ENCODE measurements at places on chromosomes 2 and 18.

- no peak for DNase-seq
These were observed 201.9 kb upstream of the RBMS1 start for GRCh38 chr2:160695402-160696086.

DNA sequence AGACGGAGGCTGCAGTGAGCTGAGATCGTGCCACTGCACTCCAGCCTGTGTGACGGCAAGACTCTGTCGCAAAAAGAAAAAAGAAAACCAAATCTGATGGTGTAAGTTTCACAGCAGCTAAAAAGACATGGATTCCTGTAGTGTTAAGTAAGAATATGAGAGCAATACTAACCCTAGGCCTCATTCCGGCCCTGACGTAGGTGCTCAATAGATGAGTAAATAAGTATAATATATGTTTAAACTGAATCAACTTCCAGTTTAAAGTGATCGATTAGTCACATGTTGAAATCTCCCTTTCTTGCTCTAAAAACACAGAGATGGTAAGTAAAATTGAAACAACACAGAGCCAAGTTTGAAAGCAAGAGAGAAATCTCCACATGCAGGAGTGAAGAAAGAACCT lies 8.0 kb downstream of the ME2 start:
- no peak for DNase-seq

DNA sequence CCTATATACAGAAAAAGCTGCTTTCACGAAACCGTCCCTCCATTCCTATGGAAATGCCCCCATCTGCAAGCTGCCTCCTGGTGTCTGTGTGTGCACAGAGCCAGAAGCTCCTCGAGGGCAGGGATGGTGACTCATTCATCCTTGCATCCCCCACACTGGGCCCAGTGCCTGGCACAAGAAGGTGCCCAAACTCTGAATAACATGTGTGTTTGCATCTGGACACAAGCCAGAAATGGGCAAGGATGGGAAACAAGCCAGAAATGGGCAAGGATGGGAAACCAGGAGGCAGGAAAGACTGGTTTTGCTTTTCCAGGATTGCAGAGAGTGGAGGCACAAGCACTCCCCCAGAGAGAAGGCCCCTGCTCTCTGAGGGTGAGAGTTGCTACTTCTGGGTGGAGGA lies 313.9 kb downstream of the CELF4 start:
- DNase-seq: no peak

DNA sequence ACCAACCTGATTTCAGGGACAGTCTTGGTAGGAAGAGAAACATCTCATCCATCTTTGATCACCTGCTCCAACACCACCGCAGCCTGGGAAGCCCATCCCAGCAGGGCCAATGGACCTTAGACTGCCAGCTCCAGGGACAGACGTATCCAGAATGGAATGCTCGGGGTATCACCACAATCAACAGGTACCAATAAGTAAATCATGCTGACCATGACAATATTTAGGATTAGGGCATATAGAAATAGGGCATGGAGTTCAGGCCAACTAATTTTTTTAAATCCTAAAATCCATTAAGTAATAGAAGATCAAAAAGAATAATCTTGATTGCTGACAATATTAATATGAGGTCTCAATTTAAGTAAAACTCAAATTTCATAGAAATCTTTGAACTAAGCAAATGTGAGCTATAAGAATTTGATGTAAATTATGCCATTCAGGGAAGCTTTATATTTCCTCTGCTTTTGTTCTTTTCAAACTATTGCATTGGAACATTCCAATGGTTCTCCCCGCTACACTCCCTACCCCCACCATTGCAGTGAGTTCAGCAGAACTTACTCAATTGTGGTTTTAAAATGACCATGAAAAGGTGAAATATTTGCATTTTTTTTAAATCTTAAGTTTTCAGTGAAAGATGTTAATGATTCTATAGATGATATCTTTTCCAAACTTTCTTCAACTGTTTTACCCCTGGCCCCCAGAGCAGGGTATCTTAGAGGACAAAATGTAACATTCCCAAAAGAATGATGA lies 138.6 kb downstream of the DNER start:
- no peak for DNase-seq

DNA sequence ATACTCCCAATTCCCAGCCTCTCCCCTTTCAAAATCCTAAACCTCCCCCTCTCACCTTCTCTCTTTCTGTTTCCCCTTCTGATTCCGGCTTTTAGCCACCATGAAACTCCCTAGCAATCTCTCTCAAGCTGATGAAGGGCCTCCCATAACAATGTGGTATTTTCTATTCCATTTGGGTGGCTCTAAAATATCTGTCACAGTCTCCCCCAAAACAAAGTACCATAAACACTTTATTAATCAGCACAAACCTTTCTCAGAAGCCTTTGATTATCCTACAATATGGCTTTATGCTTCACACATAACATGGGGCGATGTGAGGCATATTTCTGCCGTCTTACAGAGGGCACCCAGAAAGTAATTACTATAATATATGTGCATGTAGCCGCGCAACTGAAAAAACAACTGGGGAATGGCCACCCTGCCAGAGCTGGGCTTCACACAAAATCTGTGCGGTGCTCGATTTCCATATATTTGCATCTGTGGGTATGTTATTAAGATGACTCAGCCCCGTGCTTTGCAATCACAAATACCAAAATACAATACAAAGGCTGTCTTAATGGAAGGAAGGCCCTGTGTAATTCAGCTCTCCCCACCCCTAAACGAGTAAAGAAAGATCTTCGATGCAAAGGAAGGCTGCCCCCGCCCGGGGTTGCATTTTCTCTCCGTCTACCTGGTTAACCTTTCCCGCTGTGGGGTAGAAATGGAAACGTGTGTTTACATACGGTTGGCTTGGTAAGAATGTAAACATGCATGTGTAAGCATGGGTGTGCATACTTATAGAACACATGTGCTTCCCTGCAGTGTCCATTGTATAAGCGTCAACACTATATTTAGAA lies 81.4 kb downstream of the CELF4 start:
- no peak for DNase-seq

GRCh38 chr2:49241501-49241900 lies 87.2 kb upstream of the FSHR start:
- DNase-seq: no peak

DNA sequence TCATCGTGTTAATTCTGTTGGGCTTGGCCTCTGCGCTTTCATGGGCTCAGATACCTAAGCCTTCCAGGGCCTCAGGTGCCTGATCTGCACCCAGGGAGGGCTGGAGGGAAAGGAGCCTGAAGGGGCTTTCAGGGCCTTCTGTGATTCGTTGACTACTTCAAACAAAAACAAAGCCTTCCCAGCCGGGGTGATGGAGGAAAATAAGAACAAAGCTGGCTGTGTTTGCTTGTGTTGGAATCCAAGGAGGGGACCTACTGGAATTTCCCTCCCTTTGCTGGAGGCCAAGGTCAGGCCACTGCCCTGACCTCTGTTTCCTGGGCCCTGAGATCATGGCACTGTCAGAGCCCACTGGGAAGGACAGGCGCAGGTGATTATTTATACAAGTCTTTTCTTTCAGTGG lies 135.3 kb downstream of the KLHL29 start:
- no peak for DNase-seq

GRCh38 chr2:45973426-45973825 lies 322.0 kb downstream of the PRKCE start:
- DNase-seq: no peak

DNA sequence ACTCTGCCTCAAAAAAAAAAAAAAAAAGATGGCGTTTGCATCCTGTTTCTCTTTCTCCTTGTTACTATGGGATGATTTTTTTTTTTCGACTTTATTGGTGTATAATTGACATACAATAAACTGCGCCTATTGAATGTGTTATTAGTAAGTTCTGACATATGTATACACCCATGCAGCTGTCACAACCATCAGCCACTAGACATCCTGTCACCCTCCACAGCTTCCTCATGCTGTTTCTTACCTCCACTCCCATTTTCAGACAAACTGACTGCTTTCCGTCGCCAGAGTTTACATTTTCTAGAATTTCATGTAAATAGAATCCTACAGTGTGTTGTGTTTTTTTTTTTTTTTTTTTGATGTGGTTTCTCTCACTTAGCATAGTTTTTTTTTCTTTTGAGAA lies 27.9 kb downstream of the RRM2 start:
- no peak for DNase-seq

GRCh38 chr2:42942214-42942989 lies 150.0 kb upstream of the HAAO start:
- DNase-seq: no peak

DNA sequence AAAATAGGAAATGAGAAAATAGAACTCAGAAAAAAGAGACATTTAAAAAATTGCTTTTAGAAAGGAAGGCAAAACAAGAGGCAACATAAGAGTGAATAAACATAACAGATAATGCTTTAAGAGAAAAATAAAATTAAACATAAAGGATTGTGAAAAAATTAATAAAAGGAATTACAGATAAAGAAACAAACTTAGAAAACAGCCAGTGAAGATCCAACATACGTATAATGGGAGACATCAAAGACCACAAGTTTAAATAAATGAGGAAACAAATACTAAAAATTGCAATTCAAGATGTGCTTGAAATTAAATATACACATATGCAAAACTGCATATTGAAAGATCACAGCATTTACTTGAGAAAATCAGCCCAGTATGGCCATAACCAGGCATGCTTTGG lies 448.9 kb downstream of the NBAS start:
- no peak for DNase-seq

DNA sequence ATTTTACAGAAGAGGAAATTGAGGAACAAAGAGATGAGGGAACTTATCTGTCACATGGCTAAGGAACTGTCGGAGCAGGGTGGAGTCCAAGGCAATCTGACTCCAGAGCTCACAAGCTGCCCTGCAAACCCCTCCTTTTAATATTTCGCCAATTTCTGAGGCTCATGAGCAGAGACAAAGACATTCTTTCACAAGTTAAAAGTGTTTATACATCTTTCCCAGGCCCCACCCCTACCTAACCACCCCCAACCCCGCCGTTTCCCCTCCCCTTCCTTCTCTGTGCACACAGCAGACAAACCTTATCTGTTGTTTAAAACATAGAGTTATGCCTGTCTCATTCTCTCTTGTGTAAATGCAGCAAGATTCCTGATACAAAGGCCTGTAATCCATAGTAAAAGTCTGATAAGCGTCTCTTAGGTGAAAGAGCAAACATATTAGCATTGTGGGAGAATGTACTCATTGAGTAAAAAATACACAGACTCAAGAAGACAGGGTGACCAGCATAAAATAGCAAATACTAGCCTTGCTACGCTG lies 44.3 kb downstream of the EPHA4 start:
- DNase-seq: no peak

GRCh38 chr2:3313781-3314375 lies 63.7 kb downstream of the EIPR1 start:
- no peak for DNase-seq

- DNase-seq: no peak
These were observed 30.2 kb downstream of the NRP2 start for GRCh38 chr2:205712508-205712907.

GRCh38 chr2:22126106-22126505 lies 1002.3 kb downstream of the TDRD15 start:
- DNase-seq: no peak

GRCh38 chr2:48781366-48781765 lies 25.8 kb upstream of the LHCGR start:
- no peak for DNase-seq

GRCh38 chr2:233061591-233062450 lies 1.7 kb downstream of the INPP5D start:
- DNase-seq: no peak

DNA sequence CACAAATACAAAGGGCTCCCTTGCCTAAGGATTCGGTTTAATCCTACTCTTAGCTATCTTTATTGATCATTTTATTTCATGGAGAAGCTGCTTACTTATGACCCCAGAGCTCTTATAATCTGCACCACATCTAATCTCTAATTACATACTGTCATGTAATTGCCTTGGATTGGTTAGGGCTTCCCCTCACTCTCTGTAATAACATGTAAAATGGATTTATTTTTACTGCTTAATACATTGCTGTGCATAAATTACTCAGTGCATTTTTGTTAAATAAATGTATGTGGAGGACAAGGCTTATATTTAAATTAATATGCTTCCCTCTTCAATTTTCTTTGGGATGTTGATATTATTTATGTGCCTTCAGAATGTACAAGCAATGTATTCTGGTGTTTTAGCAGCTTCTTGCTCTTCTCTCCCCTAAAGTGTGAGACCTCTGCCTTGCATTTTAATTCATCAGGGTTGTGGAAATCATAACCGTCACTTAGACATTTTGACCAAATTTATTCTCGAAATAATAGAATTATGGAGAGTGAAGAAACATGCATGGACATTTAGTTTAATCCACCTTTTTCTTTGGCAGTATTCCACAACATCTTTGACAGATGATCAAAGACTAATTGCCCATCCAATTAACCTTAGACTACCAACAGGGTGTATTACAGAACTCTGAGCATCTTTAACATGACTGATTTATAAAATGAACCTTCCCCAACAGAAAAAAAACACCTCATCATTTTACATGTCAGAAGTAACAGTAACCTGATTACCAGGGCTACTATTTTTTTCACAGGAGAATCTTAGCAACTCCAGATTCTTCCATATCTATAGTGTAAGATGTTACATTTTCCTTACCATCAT lies 692.6 kb downstream of the LRRTM4 start:
- DNase-seq: no peak

DNA sequence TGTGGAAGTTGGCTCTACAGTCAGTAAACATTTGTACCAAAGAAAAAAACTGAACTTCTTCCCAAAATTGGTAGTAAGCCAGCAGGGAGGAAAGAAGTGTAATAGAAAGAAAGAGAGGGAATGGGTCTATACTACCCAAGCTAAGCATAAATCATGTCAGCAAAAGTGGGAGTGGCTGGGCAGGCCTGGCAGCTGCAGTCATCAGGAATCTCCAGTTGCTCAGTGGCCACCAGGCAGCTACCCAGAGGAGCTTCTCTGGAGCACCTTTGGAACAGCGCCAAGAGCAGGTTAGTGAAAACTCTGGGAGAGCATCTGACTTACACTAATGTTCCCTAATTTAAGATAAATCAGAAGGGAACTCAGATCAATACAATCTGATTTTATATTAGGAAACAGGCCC lies 14.3 kb downstream of the FRZB start:
- no peak for DNase-seq

DNA sequence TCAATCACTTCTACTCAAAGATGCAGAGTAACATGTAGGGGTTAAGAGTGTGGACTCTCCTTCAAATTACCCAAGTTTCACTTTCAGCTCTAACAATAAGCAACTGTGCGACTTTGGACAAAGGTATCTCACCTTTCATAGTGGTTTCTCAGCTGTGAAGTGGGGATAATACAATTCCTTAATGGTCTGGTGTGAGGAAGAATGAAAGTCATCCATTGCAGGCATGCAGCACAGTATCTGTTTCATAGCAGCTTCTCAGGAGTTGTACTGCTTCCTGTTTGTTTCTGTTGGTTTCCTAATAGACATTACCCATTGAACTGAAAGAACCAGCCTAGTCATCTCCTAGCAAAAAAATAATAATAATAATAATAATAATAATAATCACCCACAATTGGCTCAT lies 74.4 kb downstream of the DDX18 start:
- no peak for DNase-seq

- DNase-seq: no peak
These were observed 150.4 kb downstream of the NR4A2 start for GRCh38 chr2:156182132-156182531.
